ENCODE measurements at places on chromosomes 4 and X.

GRCh38 chrX:153818571-153819383 is 11.6 kb downstream of the PDZD4 start:
- DNase-seq: peak; percentile 66

DNA sequence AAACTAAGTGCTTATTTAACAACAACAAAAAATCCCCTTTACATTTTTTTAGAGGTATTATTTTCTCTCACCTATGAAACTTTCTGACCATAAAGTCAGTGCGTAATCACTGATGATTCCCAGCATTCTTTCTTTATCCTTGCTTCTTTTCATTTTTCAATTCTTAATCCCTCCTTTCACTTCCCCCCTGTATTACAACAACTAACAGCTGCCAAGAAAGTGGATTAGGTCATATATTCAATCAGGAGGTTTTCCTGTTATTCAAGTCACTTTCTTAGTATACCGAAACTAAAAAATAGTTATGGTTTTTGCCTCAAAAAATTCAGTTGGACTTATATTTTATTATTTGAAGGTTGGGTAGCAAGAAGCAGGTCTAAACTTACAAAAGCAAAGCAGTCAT is 2.1 kb upstream of the STAP1 start:
- no peak for DNase-seq

DNA sequence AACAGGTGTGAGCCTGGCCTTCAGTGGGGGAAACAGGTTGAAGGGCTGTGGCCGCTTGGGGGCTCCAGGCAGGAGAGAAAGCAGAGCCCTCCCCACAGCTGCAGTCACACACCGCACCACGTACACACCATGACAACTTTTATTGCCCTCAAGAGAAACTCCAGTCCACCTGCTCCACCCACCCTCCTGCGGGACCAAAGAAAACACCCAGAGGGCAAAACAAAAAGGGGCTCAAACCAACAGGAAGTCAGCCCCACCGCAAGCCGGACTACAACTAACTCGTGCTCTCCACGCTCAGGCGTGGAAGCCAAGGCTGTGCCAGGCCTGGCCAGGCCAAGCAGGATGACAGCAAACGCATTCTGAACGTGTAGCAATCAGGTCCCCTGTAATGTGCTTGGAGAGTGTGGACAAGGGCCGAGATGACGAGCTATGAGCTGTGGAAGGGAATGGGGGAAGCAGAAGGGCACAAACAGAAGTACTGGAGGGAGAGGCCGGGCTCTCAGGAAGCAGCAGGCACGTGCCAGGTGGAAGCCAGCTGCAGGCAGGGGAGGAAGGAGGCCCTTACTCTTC is 12.7 kb downstream of the SLC6A8 start:
- no peak for DNase-seq

DNA sequence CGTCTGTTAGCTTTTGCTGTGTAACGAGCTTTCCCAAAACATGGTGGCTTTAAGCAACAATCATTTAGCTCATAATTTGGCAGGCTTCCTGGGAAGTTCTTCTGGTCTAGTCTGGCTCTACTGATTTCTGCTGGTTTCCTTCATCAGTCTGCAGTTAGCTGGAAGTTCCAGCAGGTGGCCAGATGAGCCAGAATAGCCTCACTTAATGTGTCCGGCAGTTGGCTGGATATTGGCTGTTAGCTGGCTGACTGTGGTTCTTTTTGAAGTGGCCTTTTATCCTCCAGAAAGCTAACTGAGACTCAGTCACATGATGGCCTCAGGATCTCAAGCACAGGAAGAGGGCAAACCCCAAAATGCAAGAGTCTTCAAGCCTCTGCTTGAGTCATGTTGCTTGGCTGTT is 34.9 kb downstream of the FTHL17 start:
- peak; percentile 36 for DNase-seq

- no peak for DNase-seq
These were observed 2.4 kb upstream of the CTAG2 start for GRCh38 chrX:154655786-154656185.

GRCh38 chr4:181176306-181176705 is 1066.9 kb upstream of the TENM3 start:
- no peak for DNase-seq

GRCh38 chr4:2874861-2875260 is 31.2 kb downstream of the ADD1 start:
- no peak for DNase-seq
